ENCODE measurements at places on chromosomes 12 and 14. TPM values are rescaled to one million over a fixed set of nuclear protein-coding genes. Genes with fewer than 3 reads are reported as not detected.

Gene PDZRN4
- total RNA-seq, result not detected

Gene PPP1R3E
- 7.2 TPM for total RNA-seq

Gene GLIPR1L1
- total RNA-seq, result not detected

Gene MGP
- total RNA-seq, result 1.3 TPM

Gene PUS7L
- 26.5 TPM for total RNA-seq

Gene RIMKLB
- total RNA-seq, result 34.4 TPM

DNA sequence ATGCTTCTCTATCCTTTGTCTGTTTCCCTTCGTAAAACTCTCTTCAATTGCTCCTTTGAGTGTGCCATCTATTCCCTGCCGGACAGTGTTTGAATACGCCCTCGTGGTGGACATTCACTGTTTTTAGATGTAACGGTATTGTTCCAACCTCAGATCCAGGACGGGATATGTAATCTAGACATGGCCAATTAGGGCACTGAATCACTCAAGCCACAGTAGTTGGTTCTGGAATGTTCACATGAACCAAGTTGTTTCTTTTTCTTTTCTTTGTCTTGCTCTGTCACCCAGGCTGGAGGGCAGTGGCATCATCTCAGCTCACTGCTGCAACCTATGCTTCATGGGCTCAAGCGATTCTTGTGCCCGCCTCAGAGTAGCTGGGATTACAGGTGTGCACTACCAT is 204.2 kb upstream of the PLXNC1 start:
- peak overlapping the region; percentile 87 for H3K27ac ChIP-seq
- DNase-seq, result no peak
- no peaks in the 10 kb centered on the region for H3K27me3 ChIP-seq
- H3K36me3 ChIP-seq, result no peaks in the 10 kb centered on the region
- H3K4me3 ChIP-seq, result no peak overlapping the region

- no peaks in the 10 kb centered on the region for H3K27me3 ChIP-seq
- no peaks in the 10 kb centered on the region for H3K4me1 ChIP-seq
- DNase-seq, result no peak
- no peak overlapping the region for H3K4me3 ChIP-seq
- no peaks in the 10 kb centered on the region for H3K36me3 ChIP-seq
These were observed 82.3 kb downstream of the TNFAIP2 start for GRCh38 chr14:103205541-103205906.

- no peak overlapping the region for H3K27ac ChIP-seq
- no peaks in the 10 kb centered on the region for H3K27me3 ChIP-seq
- no peaks in the 10 kb centered on the region for H3K36me3 ChIP-seq
- peaks cover 2% of the 10 kb centered on the region for H3K4me1 ChIP-seq
These were observed 178.6 kb upstream of the EEA1 start for GRCh38 chr12:93107514-93108312.

GRCh38 chr12:126727218-126728075 is 1539.5 kb upstream of the TMEM132C start:
- no peaks in the 10 kb centered on the region for H3K36me3 ChIP-seq
- no peak for DNase-seq
- no peaks in the 10 kb centered on the region for H3K27me3 ChIP-seq
- no peak overlapping the region for H3K27ac ChIP-seq

DNA sequence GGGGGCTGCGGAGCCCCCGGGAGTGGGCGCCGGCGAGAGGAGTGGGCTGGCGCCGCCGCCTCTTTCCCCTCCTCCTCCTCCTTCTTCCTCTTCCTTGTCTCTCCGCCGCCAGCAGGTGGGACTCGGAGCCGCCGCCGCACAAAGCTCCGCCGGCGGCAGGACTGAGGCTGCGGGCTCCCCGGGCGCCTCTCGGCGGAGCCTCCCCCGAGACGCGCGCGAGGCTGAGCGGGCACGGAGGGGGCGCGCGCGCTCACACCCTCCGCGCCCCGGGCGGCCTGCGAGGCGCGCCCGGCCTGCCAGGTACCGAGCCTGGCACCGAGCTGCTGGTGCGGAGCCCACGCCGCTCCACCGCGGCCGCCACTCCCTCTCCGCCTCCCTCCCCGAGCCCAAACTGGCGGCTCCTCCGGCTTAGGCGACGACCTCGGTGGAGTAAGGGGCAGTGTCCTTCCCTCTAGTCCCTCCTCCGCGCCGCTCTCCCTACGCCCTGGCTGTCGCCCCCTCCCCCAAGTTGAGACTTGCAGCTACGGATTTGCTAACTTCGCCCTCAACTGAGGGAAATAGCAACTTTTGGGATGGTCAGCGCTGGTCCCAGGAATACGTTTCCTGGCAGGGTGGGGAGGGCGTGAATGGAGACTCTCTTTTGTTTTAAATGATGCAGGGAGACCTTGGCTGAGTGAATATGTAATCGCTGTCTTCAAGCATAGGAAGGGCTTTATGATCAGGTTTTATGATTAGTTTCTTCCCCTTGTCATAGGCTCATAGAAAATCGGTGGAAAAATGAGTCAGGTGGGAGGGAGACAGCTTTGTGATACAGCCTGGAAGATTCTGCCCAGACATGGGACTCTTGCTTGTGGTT is 199.5 kb upstream of the CAND1 start:
- peak; percentile 52 for DNase-seq
- H3K36me3 ChIP-seq, result no peaks in the 10 kb centered on the region
- peak overlapping the region; percentile 77 for H3K4me3 ChIP-seq

GRCh38 chr12:123097561-123098084 is 53.3 kb downstream of the PITPNM2 start:
- H3K4me1 ChIP-seq, result peaks cover 9% of the 10 kb centered on the region
- no peak overlapping the region for H3K4me3 ChIP-seq
- DNase-seq, result no peak
- no peaks in the 10 kb centered on the region for H3K36me3 ChIP-seq

DNA sequence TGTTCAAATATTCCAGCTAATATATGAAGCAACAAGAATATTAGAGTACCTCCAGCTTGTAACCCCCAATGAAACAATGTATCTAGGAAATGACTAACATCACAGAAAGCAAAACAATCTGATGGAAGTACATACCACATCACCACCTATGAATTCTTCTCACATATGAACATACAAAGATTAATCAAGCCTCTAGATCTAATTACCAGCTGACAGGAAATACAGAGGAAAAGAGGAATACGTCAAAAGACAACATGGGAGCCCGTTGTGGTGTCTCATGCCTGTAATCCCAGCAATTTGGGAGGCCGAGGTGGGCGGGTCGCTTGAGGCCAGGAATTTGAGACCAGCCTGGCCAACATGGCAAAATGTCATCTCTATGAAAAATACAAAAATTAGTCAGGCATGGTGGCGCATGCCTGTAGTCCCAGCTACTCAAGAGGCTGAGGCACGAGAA is 7.5 kb downstream of the NEDD8 start:
- peaks cover 20% of the 10 kb centered on the region for H3K4me1 ChIP-seq
- peak overlapping the region; percentile 43 for H3K4me3 ChIP-seq
- H3K27me3 ChIP-seq, result no peaks in the 10 kb centered on the region
- peaks cover 44% of the 10 kb centered on the region for H3K36me3 ChIP-seq
- H3K27ac ChIP-seq, result peak overlapping the region; percentile 73
- peak; percentile 54 for DNase-seq

GRCh38 chr14:85234156-85235025 is 295.6 kb upstream of the FLRT2 start:
- H3K27ac ChIP-seq, result peak overlapping the region; percentile 75
- no peaks in the 10 kb centered on the region for H3K27me3 ChIP-seq
- peak; percentile 56 for DNase-seq
- peaks cover 23% of the 10 kb centered on the region for H3K4me1 ChIP-seq
- H3K36me3 ChIP-seq, result peaks cover 10% of the 10 kb centered on the region

DNA sequence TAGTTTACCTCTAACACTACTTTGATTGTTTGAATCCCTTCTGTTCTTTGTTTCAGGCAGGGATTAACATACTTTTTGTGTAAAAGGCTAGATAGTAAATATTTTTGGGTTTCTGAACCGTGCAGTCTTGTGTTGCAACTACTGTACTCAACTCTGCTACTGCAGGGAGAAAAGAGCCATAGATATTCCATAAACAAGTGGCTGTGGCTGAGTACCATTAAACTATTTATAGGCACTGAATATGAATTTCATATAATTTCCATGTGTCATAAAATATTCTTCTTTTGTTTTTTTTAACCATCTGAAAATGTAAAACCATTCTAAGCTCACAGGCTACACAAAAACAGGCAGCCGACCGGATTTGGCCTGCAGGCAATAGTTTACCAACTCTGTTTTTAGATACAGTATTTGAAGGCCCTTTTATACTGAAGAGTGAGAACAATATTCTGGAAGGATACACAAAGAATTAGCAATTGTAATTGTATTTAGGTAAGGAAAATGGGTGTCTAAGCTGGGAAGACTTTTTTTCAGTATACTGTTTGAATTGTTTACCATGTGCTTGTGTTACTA is 15.7 kb downstream of the NR1H4 start:
- peaks cover 7% of the 10 kb centered on the region for H3K27me3 ChIP-seq
- DNase-seq, result no peak
- peaks cover 11% of the 10 kb centered on the region for H3K4me1 ChIP-seq
- peaks cover 5% of the 10 kb centered on the region for H3K36me3 ChIP-seq
- H3K4me3 ChIP-seq, result no peak overlapping the region

GRCh38 chr12:51390457-51390856 is 749 bp downstream of the GALNT6 start:
- H3K36me3 ChIP-seq, result no peaks in the 10 kb centered on the region
- H3K27me3 ChIP-seq, result no peaks in the 10 kb centered on the region
- peak overlapping the region; percentile 95 for H3K27ac ChIP-seq
- H3K4me1 ChIP-seq, result peaks cover 61% of the 10 kb centered on the region
- DNase-seq, result no peak
- H3K4me3 ChIP-seq, result peak overlapping the region; percentile 95

Data from MCF 10A (cell line).